CD8-positive, alpha-beta T cell (primary cell): ENCODE measurements at places on chromosomes 3 and 15.

- DNase-seq = no peak
These were observed 135.4 kb downstream of the MCTP2 start for GRCh38 chr15:94366781-94367180.

GRCh38 chr3:16118396-16118795 is 56.1 kb upstream of the GALNT15 start:
- DNase-seq = no peak

GRCh38 chr15:68644083-68644904 is 65.5 kb downstream of the CORO2B start:
- no peak for DNase-seq

- DNase-seq = no peak
These were observed 49.5 kb upstream of the MBNL1 start for GRCh38 chr3:152219216-152219615.

GRCh38 chr15:95929232-95929846 is 401.2 kb upstream of the NR2F2 start:
- DNase-seq = peak; percentile 20

GRCh38 chr15:49946681-49947080 is 172.4 kb downstream of the ATP8B4 start:
- no peak for DNase-seq

GRCh38 chr3:10757021-10757820 is 58.8 kb upstream of the SLC6A11 start:
- no peak for DNase-seq

GRCh38 chr3:2525968-2526367 is 427.3 kb downstream of the CNTN4 start:
- DNase-seq = no peak

DNA sequence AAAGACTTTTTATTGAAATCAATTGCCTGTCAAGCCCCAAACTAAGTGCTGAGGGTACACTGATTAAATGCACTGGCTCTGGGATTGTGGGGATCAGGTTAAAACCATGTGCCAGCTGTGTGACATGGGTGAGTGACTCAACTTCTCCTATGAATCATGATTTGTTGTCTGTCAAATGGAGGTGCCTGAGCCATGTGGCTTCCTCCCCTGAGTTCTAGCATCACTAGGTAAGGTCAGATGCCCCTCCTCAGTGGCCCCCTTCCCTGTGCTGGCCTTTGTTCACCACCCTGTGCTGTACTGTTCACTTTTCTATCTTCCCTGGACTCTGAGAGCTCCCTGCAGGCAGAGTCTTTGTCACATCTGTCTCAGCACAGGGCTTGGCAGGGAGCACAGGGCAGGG is 43.6 kb upstream of the ATP2B2 start:
- no peak for DNase-seq

GRCh38 chr15:26598704-26599103 is 174.2 kb downstream of the GABRB3 start:
- DNase-seq = no peak

- DNase-seq = no peak
These were observed 196.4 kb downstream of the RPLP1 start for GRCh38 chr15:69648775-69649735.

DNA sequence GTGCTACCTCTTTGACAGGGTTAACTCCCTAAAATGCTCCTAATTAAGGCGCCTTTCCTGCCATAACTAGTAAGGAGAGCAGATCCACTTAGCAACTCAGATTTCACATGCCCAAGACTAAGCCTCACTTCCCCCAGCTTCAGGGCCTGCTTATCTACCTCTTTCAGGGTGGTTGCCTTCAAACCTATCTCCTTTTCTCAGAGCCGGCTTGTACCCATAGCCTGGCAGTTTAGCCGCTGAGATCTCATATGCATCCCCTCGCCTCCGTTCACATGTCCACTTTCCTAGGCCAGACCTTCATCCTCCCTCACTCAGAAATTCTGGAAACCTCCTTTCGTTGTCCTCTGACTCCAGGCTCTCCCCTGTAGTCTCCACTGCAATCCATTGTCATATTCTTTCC is 1.0 kb upstream of the FSTL1 start:
- no peak for DNase-seq

- DNase-seq = no peak
These were observed 826 bp downstream of the SHC4 start for GRCh38 chr15:48962662-48963523.

DNA sequence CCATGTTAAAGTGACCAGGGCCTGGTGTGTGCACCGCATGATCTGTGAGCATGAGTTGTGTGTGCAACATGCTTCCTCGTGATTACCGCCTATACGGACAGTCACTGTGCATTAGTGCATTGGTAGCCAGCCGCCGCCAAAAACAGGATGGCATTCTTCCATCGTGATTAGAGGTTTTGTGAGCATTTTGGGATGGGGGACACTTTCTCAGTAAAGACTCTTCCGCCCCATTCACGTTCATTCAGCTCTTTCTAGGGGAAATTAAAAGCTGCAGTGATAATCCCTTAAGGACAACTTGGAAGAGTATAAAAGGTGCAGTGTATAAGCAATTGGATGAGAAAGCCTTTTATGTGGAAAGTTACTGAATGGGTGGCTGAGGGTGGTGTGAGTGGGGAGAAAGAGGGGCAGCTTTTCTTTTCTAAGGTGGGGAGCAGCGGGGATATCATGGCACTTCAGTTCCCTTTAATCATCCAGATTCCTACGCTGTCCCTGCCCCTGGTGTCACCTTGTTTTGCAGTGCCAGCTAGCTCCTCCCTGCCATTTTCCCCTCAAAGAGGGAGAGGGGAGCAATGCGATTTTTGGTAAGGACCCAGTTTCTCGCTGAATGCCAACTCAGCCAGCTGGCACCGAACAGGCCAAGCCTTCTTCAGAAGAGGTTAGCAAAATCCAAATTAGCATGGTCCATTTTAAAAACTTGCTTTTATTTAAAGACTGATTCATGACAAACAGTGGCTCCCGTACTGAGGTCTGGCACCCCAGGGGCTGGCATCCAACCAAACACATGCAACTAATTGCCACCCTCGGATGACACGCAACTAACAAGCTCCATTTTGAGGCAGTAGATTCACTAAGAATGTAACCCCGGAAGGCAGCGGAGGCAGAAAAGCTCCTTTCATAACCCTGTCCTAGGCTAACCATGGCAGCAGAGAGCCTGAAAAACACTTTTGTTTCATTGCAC is 447.8 kb downstream of the FHIT start:
- DNase-seq = no peak

DNA sequence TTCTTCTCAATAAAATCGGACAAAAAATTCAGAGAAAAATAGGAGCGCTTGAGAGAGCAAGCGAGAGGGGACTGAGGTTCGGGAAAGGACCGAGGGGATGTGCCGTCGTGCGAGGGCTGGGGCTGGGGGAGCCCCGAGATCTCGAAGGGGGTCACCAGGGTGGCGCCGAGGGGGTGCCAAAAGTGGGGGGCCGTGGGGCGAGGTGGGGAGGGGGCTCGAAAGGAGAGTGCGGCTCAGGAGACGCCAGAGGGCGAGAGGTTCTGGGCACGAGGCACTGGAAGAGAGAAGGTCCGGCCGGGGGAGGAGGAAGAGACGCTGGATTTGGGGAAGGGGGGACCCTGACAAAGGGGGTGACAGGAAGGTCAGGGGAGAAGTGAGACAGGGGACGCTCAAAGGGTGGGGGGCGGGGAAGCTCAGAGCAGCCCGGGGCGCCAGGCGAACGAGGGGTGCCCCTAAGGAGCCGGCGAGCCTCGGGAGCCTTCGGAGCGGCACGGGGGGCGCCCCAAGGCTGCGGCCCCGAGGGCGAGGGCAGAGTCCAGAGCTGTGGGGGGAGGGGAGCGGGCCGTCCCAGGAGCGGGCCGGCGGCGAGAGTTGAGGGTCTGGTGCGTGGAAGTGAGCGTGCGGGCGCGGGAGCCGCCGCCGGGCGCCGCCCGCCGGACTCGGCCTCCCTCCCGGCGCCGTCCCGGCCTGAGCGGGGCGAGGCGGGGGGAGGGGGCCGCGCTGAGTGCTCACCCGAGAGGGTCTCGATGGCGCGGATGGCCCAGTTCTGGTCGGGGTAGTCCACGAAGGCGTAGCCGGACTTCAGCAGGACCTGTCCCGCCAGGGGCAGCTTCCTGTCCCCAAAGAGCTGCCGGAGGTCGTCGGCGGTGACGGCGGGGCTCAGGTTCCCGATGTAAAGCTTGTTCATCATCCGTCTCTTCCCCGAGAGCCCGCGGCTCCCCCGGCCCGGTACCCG is 514 bp downstream of the IGF2BP2 start:
- DNase-seq = no peak

DNA sequence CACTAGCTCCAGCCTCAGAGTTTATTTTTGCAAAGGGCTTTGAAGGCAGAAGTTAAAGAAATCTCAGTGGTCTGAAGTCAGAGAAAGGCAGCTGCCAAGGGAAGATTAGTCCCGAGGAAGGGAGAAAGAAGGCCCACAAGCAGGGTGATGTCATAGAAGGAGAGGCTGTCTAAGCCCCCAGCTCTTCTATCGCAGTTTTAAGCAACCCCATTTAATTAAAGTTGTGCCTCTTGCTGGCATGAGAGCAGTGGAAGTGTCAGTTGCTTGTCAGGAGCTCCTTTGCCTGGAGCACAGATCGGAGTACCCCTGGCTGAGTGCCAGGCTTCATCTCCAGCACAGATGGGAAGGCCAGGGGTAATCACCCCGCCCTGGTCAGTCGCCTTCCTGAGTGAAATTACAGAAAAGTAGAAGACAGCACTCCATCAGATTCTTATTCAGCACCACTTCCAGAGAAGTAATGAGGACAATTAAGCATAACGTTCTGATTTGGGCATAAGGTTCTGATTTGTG is 530.7 kb downstream of the EPHB1 start:
- no peak for DNase-seq

- DNase-seq = no peak
These were observed 26.0 kb downstream of the TCF12 start for GRCh38 chr15:56944485-56944884.

GRCh38 chr3:143951351-143951971 is 20.2 kb upstream of the DIPK2A start:
- DNase-seq = no peak

- DNase-seq = no peak
These were observed 36.8 kb downstream of the MUC4 start for GRCh38 chr3:195774917-195775316.

DNA sequence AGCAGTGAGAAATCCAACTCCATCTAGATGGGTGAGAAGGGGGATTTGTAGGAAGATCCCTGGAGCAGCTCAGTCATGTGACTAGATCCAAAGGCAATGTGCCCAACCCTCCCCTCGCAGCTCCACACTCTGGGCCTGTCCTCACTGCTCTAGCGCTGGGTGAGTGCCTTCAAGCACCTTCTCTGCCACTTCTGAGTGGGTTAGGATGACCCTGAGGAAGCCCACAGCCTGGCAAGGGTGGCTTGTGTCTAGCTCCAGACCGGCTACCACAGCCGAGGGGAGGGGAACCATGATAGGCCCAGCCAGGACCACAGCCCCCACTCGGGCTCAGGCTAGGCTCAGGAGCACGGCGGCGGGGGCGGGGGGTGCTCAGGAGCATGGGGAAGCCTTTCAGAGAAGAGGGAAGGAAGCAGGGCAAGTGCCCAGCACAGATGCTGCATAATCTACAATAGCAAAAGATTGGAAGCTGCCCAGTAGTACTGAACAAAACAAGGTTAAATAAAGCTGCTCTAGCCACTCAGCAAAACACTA is 1.7 kb downstream of the SPATA12 start:
- DNase-seq = no peak

DNA sequence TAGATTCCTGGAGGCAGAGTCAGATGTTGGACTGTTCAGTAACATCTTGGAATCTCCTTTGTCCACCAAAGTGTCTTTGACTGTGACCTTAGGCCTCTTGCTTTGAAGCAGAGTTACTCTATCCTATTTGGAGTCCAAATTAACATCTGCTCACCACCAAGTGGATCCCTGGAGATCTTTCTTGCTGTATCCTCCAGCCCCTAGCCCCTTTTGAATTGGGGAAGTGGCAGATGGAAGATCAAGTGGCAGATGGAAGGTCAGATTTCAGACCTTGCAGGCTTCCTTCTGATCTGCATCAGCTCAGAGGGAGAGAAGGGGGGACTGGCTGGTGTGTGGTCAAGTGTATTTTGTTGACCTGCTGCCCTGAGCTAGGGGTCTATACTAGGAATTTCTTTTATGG is 125.0 kb upstream of the ROPN1 start:
- no peak for DNase-seq

DNA sequence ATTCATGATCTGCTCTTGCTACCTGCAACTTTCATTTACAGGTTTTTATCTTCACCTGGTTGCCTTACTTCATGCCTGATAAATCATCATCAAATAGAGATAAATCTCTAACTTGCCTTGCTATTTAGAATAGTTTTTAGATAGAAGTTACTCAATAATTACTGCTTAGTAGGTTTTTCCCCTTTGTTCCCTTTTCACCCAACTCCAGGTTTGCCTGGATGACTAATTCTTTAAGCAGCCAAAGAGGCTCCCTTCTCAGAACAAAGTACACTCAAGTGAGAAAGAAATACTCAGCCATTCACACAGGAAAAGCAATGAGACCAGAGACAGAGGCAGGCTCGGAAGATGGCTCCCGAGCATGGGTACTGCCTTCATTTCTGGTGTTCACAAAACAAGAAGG is 268.1 kb upstream of the CRBN start:
- no peak for DNase-seq

DNA sequence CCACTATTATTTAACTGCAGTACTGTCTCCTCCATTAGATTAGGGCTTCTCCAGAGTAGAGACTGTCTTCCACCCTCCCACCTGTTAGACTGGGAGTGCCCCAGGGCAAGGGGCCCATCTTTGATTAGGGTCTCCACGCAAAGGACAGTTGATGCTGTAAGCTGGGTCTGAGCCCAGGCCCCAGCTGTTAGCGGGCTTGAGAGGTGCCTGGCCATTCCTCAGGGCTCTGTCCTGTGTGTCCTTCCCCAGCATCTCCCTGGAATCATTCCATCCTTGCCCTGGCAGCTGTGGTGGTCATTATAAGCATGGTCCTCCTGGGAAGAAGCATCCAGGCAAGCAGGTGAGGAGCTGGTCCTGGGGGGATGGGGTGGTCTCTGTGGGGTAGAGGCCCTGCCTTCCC is 6.1 kb downstream of the SLC51B start:
- DNase-seq = no peak

DNA sequence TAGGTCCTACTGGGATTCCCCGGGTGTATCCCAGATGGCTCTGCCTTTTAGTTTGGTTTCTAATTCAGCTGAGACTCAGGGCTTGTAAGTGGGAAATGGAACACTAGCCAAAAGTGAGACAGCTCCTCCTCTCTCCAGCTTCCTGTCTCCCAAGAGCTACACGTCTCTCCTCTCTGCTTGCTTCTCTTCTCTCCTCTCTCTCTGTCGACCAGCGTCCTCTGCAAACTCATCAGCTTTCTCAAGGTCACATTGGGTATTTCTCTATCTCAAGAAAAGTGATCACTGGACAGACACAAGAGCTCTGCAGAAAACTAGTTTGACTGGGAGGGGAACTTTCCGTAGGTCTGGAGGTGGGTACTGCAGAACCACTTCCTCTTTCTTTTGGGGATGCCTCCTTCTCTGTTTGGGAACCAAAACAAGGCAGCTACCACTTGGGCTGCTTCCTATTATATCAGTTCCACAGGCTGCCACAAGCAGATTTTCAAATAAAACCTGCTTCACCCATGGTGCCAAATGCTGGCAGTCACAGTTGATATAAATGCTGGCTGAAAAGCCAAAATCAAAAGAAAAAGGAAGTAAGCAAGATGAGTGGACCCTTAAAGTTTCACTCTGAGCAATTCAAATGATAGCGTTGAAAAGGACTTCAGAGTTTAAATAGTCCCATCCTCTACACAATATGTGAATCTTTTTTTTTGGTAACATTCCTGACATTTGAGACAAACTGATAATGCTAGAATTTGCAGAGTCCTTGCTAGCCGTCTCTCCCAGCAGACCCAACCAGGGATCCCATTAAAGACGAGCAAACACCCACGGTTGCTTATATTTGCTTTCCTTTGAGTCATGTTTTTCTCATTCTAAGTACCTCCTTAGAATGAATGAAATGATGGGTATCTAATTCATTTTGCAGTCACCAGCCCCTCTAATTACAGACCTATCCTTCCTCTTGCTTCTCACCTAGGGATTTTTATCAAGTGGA is 7.2 kb upstream of the DYNC1LI1 start:
- no peak for DNase-seq
